ENCODE measurements at places on chromosomes 7 and 10. TPM values are rescaled to one million over a fixed set of nuclear protein-coding genes. Genes with fewer than 3 reads are reported as not detected.

Gene TMEM106B
- 13.2 TPM for polyA plus RNA-seq

Gene CALHM1
- not detected for polyA plus RNA-seq

Gene UPK3B
- not detected for polyA plus RNA-seq

Gene MRPL32
- polyA plus RNA-seq, result 162 TPM

Gene PCGF6
- 20.6 TPM for polyA plus RNA-seq

Gene IPMK
- polyA plus RNA-seq, result 1.6 TPM

Gene LSM8
- 340 TPM for polyA plus RNA-seq

Gene SUN3
- 0.24 TPM for polyA plus RNA-seq

Gene FOXI2
- polyA plus RNA-seq, result not detected

Gene CDC14C
- polyA plus RNA-seq, result not detected

Gene CTAGE8
- not detected for polyA plus RNA-seq

Gene KIAA1217
- not detected for polyA plus RNA-seq

Gene KNDC1
- polyA plus RNA-seq, result 0.07 TPM

Gene NUPR2
- polyA plus RNA-seq, result not detected

Gene ZNF775
- polyA plus RNA-seq, result 13.1 TPM

Gene SOSTDC1
- 9.8 TPM for polyA plus RNA-seq

Gene CTAGE15
- not detected for polyA plus RNA-seq

Gene NPC1L1
- polyA plus RNA-seq, result 0.07 TPM

Gene DNAJB9
- 9.1 TPM for polyA plus RNA-seq

Gene SEPTIN14
- 0.07 TPM for polyA plus RNA-seq

Gene VIPR2
- not detected for polyA plus RNA-seq

Gene PRKCQ
- polyA plus RNA-seq, result 11.9 TPM

Gene SPDYE2B
- polyA plus RNA-seq, result not detected

Gene CACNB2
- not detected for polyA plus RNA-seq

Gene MYL10
- polyA plus RNA-seq, result not detected

Gene PPP1R17
- not detected for polyA plus RNA-seq

Gene FKBP9
- polyA plus RNA-seq, result 10.9 TPM

Gene CPXM2
- polyA plus RNA-seq, result not detected

Gene OR13A1
- not detected for polyA plus RNA-seq

Gene TLL2
- polyA plus RNA-seq, result not detected

Gene PRSS58
- polyA plus RNA-seq, result not detected

Gene NPTX2
- polyA plus RNA-seq, result not detected

Gene MINDY4
- polyA plus RNA-seq, result 10.0 TPM

Gene CHCHD2
- polyA plus RNA-seq, result 1,044 TPM

Gene GATA3
- not detected for polyA plus RNA-seq

Gene DEPP1
- polyA plus RNA-seq, result 0.21 TPM

Gene DGKI
- not detected for polyA plus RNA-seq

Gene PMS2
- polyA plus RNA-seq, result 12.2 TPM

Gene EGFR
- polyA plus RNA-seq, result not detected

Gene FGFR2
- not detected for polyA plus RNA-seq

Gene ATRNL1
- polyA plus RNA-seq, result not detected

Gene DYNC1I1
- 0.44 TPM for polyA plus RNA-seq

Gene C7orf57
- polyA plus RNA-seq, result not detected

Gene IDI2
- not detected for polyA plus RNA-seq

Gene LRRC17
- polyA plus RNA-seq, result 0.07 TPM

Gene SYNPO2L
- not detected for polyA plus RNA-seq

Gene CTNNA3
- polyA plus RNA-seq, result not detected

Gene MYOZ1
- polyA plus RNA-seq, result 0.11 TPM

Gene C10orf143
- 0.08 TPM for polyA plus RNA-seq

Gene ADARB2
- polyA plus RNA-seq, result not detected

Gene UTF1
- not detected for polyA plus RNA-seq

Gene HSPA14
- 54.1 TPM for polyA plus RNA-seq

Gene CFAP70
- polyA plus RNA-seq, result 1.1 TPM

Gene HABP2
- polyA plus RNA-seq, result 0.05 TPM

Gene GHRHR
- polyA plus RNA-seq, result not detected

Gene CDK13
- 16.9 TPM for polyA plus RNA-seq

Gene SLC16A12
- not detected for polyA plus RNA-seq

Gene ASB10
- polyA plus RNA-seq, result not detected

Gene HKDC1
- polyA plus RNA-seq, result 0.53 TPM
